ENCODE measurements at places on chromosomes 1 and 21. TPM values are rescaled to one million over a fixed set of nuclear protein-coding genes. Genes with fewer than 3 reads are reported as not detected.

Gene TSPAN2
- 0.87 TPM for total RNA-seq

Gene GSTM4
- 0.40 TPM for total RNA-seq

Gene HMCN1
- total RNA-seq: 13.3 TPM

Gene FCRL1
- total RNA-seq: not detected

Gene SLC45A3
- total RNA-seq: 20.3 TPM

Gene NHLH1
- total RNA-seq: not detected

Gene CFAP126
- total RNA-seq: not detected

Gene RNF186
- not detected for total RNA-seq

Gene GBP6
- total RNA-seq: not detected

Gene DENND2D
- total RNA-seq: 1.4 TPM

Gene MYOM3
- total RNA-seq: not detected

Gene CRB1
- not detected for total RNA-seq

Gene TAS1R1
- not detected for total RNA-seq
